ENCODE measurements at places on chromosomes 4 and X. TPM values are rescaled to one million over a fixed set of nuclear protein-coding genes. Genes with fewer than 3 reads are reported as not detected.

- peak; percentile 70 for DNase-seq
Observed at GRCh38 chr4:170138580-170139194, 48.9 kb upstream of the AADAT start.

GRCh38 chr4:86366920-86367319 lies 7.1 kb upstream of the MAPK10 start:
- no peak for DNase-seq

DNA sequence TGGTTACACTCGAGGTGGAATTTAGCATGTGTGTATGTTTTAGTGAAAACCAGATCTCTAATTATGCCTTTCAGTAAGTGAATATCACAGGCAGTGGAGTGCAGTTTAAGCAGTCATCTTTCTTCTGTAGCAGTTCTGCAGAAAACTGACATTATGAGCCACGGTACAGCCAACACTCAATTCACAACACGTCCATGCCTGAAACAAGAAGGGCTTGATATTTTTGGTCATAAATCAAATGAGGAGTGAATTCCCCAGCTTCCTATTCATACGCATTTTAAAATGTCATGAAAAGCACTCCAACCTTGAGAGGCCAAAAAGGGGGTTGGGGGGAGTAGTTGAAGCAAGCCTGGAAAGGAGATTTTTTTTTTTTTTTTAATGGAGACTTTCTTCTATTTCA lies 316.7 kb downstream of the ARHGAP10 start:
- DNase-seq: no peak

DNA sequence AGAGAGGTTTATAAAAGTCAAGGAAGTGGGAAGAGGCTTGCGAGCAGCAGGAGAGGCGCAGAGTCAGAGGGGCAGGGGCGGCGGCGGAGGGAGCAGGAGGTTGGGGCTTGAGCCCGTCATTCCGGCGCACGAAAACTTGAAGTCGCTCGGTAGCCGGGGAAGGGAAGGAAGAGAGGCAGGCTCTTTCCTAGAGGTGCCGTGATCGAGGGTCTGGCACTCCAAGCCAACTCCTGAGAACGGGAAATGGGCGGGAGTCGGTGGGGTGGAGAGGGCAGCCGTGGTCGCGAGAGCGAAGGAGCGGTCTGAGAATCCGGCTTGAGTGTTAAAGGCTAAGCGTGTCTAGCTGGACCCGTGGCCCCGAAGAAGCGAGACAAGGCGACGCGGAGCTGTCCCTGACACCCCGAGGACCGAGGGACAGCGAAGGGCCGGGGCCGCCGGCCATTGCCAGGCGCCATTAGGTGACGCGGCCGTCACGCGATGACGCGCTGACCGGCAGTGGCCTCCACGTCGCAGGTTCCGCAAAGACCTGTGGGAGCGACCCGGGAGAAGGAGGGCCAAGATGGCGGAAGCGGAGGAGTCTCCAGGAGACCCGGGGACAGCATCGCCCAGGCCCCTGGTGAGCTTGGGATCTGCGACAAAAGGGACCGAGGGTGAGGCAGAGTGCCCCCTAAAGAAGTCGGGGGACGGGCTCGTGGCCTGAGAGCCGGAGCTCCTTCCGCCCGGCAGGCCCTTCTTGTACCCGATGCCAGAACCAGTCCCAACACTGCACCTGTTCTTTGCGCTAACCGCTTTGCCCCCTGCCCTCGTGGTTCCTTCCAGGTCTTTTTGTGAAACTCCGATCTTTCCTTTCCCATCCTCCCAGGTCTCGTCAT lies at the start of gene YIPF6:
TSS of gene YIPF6 (plus strand) at position 544 of the 872 bp plus-strand sequence. CDS start at position 560, 16 bp downstream.
- DNase-seq: peak; percentile 64

- DNase-seq: no peak
Observed at GRCh38 chr4:97013711-97014110, 1129.6 kb downstream of the STPG2 start.

DNA sequence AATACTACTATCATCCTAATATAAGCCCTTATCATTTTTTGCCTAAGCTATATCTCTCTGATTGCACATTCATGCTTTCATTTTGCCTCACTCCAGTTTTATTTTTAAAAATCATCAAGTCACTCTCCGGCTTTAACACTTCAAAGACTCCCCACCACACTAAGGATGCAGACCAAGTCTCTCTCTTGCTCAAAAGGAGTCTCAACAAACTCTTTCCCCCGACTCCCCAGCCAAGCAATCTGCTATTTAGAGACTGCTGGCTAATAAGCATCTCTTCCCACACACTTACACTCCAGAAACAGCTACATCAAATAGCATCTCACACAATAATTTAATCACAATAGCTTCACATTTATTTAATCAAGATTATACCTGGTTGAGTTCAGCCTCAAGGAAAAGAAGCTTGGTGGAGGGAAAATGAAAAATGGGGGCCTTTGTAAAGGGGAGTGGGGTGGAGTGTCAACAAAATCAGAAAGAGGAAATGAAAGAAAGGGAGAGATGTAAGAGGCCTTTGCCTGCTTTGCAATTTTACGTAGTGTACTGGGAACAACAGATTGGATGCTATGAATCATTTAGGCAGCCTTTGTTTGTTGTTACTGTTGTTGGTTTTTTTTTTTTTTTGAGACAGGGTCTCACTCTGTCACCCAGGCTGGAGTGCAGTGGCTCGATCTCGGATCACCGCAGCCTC lies 104.1 kb upstream of the MCF2 start:
- no peak for DNase-seq

Gene DNASE1L1
- total RNA-seq: 104 TPM

DNA sequence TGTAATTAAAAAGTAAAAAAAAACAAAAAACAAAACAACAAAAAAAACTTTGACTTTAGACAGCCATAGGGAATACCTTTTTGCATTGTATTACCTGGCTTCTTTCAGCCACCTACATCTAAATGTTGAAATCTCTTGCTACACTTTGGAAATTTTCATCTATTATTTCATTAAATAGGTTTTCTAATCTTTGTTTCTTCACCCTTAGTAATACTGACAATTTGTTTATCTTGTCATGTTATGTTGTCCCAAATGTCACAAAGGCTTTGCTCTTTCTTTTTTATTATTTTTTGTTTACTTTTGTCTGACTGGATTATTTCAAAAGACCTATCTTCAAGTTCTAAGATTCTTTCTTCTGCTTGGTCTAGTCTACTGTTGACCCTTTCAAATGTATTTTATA lies 7.5 kb downstream of the PF4 start:
- DNase-seq: no peak

- no peak for DNase-seq
Observed at GRCh38 chr4:118340109-118340508, 12.7 kb downstream of the PRSS12 start.

Gene ZBTB33
- total RNA-seq: 16.4 TPM

Gene TMEM175
- 30.1 TPM for total RNA-seq

Gene SPANXC
- total RNA-seq: not detected

GRCh38 chr4:75821966-75822365 lies 80.3 kb downstream of the PPEF2 start:
- peak; percentile 27 for DNase-seq

DNA sequence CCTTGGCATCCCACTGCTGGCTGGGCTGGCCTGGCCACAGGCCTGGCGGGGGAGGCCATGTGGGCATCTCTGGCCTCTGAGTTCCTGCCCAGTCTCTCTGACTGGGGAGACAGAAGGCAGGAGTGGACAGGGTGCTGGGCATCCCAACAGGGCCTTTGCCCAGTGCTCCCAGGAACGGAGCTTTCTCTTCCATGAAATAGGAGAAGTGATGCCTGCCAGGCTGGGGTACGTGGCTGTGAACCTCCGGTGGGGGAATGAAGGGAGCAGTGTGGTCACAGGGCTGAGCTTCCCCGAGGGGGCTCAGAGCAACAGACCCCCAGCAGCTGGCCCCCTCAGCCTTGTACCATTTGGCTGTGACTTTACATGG lies 40.4 kb upstream of the HMX1 start:
- DNase-seq: no peak

GRCh38 chr4:75948822-75949444 lies 8.1 kb upstream of the NAAA start:
- no peak for DNase-seq

DNA sequence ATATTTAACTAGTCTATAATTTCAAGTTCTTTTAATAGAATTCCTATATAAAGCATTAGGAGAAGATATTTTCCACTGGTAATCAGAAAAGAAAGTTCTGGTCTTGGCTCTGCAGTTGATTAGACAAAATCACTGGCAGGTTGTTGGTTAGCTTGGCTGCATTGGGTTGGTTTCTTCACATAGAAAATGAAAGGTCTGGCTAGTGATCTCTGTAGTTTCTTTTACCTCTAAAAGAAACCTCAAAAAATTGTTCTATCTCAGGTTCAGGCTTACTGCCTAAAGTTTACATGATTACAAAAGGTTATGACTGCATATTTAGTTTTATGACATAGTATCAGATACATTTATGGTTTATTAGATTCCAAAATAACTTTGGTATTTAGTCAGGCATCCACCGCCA lies 95.8 kb upstream of the NAP1L5 start:
- no peak for DNase-seq

- DNase-seq: no peak
Observed at GRCh38 chr4:93658443-93658842, 170.1 kb upstream of the ATOH1 start.

Gene TLR6
- 2.9 TPM for total RNA-seq

- no peak for DNase-seq
Observed at GRCh38 chrX:121208563-121208962, 161.2 kb downstream of the GLUD2 start.
